ENCODE measurements at places on chromosomes 12 and 14. TPM values are rescaled to one million over a fixed set of nuclear protein-coding genes. Genes with fewer than 3 reads are reported as not detected.

The ANKS1B gene
- total RNA-seq: 0.72 TPM

The PTHLH gene
- 13.2 TPM for total RNA-seq

The RASSF3 gene
- 25.7 TPM for total RNA-seq

The ADCY4 gene
- not detected for total RNA-seq

The ALDH6A1 gene
- 2.4 TPM for total RNA-seq

The ITGB7 gene
- total RNA-seq: 0.58 TPM

The P2RX2 gene
- total RNA-seq: not detected

The MGAT2 gene
- total RNA-seq: 49.6 TPM

The PROX2 gene
- not detected for total RNA-seq

The COX8C gene
- not detected for total RNA-seq

Data from A549 treated with Hydrocortisone at 1 μM for 4 hours (cell line).